ENCODE measurements at places on chromosomes 1 and 21. TPM values are rescaled to one million over a fixed set of nuclear protein-coding genes. Genes with fewer than 3 reads are reported as not detected.

- H3K27ac ChIP-seq: peak overlapping the region; percentile 79
- no peaks in the 10 kb centered on the region for H3K36me3 ChIP-seq
- H3K27me3 ChIP-seq: no peaks in the 10 kb centered on the region
Measured at GRCh38 chr1:30759718-30760281, 2.2 kb upstream of the LAPTM5 start.

DNA sequence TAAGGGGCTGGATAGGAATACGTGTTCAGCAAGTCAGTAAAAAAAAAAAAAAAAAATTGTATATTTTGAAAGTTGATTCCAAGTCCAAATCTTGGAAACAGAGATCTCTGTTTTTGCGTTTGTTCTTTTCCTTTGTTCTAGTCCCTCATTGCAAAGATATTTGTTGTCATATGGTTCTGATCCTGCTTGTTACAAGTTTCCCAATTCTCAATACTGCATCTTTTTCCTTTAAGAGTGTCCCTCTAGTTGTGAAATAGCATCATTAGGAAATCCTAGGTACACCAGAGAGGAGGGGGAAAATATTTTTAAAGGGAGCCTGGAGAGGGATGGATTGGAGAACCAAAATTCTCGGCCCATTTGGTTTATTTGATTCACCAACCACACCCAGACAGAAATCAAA, 152.2 kb upstream of the C1orf105 start:
- no peak overlapping the region for H3K4me3 ChIP-seq
- no peaks in the 10 kb centered on the region for H3K36me3 ChIP-seq
- H3K4me1 ChIP-seq: no peaks in the 10 kb centered on the region
- no peak overlapping the region for H3K27ac ChIP-seq
- no peaks in the 10 kb centered on the region for H3K27me3 ChIP-seq

Gene ANGEL2
- total RNA-seq: 66.1 TPM

Gene SLFNL1
- 0.86 TPM for total RNA-seq

DNA sequence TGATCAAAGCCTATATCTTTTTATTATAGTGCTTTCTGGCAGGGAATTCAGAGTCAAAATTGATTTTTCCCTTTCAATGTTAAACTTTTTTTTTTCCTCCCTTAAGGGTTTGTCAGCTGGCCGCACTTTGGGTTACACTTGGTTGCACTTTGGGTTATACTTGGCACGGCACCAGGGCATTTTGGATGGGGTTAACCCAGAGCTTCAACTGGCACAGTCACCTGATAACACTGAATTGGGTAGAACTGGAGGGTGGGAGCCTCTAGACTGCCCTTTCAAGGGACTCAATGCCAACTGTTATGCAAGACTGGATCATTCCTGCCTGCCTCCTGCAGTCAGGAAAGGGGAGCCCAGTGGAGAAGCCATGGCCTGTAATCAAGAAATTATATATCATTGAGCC, 211.5 kb downstream of the KCNJ6 start:
- no peak overlapping the region for H3K27ac ChIP-seq
- no peak overlapping the region for H3K4me3 ChIP-seq
- no peak for DNase-seq
- no peaks in the 10 kb centered on the region for H3K4me1 ChIP-seq
- H3K36me3 ChIP-seq: no peaks in the 10 kb centered on the region

Data from T-cell (primary cell).